ENCODE measurements at places on chromosomes 1 and 21.

GRCh38 chr1:77683160-77684148, 996 bp upstream of the ZZZ3 start:
- peak; percentile 76 for DNase-seq

GRCh38 chr1:143735764-143736461, 235.9 kb downstream of the FAM72C start:
- DNase-seq: no peak

DNA sequence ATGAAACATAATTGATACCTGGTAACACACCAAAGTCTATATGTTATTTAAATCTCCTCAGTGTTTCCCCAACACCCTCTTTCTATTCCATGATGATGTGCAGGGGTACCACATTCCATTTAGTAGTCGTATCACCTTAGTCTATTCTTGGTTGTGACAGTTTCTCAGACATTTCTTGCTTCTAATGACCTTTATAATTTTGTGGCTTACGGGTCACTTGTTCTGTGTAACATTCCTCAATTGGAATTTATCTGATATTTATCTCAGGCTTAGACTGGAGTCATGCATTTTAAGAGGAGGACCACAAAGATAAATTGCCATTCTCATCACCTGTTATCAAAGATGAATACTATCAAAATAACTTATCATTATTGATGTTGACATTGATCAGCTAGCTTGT, 679.6 kb downstream of the USP25 start:
- no peak for DNase-seq

GRCh38 chr1:6198646-6199297, 623 bp downstream of the RPL22 start:
- no peak for DNase-seq

DNA sequence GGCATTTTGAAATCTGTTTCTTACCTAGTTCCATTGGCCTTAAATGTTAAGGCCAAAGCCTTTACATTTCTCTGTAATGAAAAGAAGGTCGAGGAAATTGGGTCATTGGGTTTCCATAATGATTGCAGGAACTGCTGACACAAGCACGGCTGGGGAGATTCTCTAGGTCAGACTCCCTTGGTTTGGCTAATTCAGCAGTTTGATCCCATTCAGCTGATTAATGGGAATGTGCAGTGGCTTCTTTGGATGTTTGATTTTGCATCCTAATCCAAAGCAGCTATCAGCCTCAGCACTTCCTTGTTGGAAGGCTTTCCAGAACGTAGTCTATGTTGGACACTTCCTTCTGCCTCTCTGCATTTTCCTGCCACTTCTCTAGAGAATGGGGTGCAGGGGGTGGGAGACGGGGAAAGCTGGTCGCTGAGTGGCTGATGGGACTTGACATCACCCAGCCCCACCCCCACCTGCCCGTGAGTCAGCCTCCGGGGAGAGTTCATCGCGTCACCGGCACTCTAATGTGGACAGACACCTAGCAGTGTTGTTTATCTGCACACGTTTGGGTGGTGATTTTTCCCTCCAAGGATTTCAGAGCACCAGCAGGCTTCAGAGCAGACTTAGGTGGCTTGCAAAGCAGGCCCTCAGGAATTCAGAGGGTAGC, 5.4 kb downstream of the PSEN2 start:
- DNase-seq: no peak

- DNase-seq: no peak
Observed at GRCh38 chr1:32791881-32792280, 25.3 kb downstream of the YARS1 start.

DNA sequence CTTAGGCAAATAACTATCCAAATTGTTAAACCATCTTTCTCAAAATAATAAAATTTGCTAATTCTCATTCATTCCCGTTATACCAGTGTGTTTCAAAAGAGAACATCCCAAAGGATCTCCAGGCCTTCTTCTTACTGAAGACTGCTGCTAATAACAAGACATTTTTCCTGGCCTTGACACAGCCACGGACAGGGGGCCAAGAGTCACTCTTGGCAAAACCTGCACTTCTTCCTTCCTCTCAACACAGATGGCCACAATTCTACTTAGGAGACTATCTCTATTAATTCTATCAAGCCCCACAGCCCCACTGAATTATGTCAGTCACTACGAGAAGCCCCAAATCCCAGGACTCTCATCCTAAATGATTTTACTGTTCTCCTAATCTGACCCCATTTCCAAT, 86.0 kb downstream of the EVI5 start:
- no peak for DNase-seq

GRCh38 chr21:20649231-20649630, 349.0 kb upstream of the NCAM2 start:
- no peak for DNase-seq
